ENCODE measurements at places on chromosomes 5 and 9.

DNA sequence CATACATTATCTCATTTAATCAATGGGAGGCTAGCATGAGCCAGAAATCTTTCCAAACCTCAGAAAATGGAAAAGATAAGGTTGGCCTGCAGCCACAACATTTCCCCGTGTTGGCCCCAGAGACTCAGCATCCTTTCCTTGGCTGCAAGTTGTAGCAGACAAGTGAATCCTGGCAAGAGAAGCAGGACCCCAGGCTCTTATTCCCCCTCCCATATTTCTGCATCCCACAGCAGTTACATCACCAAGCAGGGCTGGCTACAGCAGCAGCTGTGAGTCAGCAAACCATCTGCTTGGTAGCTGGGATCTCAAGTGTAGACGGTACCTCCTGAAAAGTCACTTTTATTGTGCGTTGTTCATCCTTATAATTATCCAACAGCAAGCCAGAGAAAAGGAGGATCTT, 212.4 kb downstream of the GNA14 start:
- no peak for DNase-seq

DNA sequence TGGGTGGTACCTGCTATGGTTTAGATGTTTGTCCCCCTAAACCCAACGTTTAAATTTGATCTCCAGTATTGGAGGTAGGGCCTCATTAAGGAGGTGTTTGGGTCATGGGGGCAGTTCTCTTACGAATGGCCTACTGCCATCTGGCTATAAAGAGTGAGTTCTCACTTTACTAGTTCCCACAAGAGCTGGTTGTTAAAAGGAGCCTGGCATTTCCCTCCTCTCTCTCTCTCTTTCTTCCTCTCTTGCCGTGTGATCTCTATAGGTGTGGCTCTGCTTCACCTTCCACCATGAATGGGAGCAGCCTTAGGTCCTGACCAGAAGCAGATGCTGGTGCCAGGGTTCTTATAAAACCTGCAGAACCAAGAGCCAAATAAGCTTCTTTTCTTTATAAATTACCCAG, 193.2 kb upstream of the CDH6 start:
- no peak for DNase-seq

DNA sequence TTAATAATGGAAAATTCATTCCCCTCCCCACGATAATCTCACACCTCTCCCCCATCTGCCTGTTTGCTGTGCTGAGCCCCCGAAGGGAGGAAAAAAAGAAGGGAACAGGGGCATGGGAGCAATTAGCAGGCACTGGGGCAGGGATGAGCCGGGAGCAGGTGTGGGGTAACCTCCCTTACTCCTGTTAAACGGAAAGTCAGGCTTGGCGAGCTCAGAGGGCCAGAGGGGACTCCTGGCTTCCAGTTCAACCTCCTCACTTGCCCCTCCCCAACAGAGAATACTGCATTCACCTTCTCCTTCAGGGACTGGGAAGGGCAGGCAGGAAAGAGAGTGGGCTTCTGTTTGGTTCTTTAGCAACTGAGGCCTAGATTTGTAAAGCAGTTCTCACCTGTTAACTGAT, 1.6 kb downstream of the AFAP1L1 start:
- DNase-seq, result no peak

DNA sequence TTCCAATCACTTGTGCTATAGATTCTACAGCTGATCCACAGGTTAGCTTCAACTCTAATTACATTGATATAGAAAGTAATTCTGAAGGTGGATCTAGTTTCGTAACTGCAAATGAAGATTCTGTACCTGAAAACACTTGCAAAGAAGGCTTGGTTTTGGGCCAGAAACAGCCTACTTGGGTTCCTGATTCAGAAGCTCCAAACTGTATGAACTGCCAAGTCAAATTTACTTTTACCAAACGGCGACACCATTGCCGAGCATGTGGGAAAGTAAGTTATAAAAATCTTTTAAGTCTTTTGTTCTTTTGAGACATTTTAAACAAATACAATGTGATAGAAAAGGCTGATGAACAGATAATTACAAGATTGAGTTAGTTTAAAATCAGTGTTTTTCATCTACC, 30.9 kb downstream of the ZFYVE16 start:
- DNase-seq, result no peak

DNA sequence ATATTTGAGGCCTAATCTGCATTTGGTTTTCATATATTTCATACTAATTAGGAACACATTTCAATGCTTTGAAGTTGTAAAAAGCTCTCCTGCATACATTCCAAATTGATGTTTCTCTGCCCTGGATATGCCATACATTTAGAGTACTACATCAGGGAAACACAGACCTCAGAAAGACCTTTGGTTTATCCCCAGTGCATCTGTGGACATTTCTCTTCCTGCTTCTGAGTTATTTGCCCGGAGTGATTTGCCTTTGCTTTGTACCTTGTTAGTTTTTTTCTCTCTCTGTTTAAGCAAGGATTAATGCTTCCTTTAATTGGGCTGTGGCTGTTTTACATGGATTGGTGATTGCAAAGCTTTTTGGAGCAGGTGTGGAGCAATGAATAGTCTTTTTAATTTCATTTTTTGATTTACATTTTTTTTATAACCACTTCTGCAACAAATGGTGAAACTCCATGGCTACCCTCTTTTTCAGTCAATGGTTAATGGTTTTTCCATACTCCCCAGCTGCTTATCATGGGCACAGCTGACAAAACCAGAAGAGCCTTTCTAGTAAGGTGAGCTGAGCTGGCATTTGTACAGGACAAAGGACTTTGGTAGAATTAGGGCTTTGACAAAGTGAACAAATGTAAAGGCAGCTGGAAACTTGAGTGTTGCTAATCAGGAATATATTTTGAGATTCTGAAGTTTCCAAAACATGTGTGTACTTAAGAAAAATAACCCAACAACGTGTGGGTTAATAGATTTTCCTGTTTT, 54.2 kb downstream of the ZSWIM6 start:
- DNase-seq, result no peak

DNA sequence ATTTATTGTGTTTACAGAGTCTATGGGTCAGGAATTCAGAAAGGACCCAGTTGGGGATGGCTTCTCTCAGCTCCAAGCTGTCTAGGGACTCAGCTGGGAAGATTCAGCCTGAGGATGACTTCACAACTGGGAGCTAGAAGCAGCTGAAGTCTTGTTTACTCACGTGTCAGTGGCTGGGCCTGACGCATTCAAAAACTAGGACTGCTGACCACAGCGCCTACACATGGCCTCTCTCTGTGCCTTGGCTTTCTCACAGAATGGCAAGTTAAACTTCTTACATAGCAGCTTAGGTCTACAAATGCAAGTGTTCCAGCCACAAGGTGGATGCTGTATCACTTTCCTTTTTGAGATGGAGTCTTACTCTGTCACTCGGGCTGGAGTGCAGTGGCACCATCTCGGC, 16.3 kb upstream of the PPP2CA start:
- no peak for DNase-seq

- no peak for DNase-seq
These were observed 237.3 kb downstream of the CDH10 start for GRCh38 chr5:24407466-24407865.

GRCh38 chr5:180390441-180391190, 37.5 kb upstream of the GFPT2 start:
- DNase-seq, result peak; percentile 12

GRCh38 chr5:103511554-103511885, 51.1 kb downstream of the NUDT12 start:
- no peak for DNase-seq

DNA sequence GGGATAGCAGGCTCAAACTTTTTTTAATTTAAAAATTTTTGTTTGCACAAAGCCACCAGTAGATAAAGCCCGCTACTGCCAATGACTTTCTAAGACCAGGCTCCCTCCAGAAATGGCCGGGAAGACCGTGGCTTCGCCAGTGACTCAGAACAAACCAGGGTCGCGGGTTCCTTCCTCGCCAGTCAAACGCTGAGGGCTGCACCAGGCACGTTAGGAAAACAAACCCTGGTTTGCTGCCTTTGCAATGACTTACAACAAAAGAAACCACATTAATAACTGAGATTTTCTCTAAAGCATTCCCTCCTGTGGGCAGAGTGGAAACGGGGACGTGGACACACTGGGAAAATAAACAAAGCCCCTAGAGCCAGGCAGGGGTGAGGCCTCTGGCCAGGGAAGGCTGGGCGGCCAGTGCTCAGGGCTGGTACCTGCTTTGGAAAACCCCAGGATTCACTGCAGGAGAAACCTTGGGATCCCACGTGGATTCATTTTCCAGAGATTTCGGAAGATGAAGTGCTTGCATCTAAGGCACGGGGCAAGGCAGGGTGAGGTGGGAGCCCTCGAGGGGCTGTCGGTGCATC, 3.8 kb downstream of the PRRX2 start:
- DNase-seq, result no peak

GRCh38 chr9:36924757-36925432, 109.2 kb downstream of the PAX5 start:
- DNase-seq, result no peak

GRCh38 chr5:157303667-157304327, 37.9 kb downstream of the CYFIP2 start:
- no peak for DNase-seq

DNA sequence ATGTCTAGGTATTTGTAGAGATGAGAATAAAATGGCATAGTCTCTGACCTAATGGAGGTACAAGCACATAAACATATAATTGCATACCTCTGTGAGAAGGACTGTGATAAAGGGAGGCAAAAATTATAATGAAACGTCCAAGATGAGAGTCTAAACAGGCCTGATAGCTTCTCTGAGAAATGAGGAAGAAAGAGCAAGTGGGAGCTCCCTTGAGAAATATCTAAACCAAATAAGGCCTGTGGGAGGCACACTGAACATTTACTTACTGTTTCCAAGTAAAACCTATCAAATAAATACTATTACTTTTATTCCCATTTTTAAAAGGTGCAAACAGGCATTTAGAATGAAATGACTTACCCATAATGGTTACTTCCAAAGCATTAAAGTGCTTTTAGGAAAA, 125.6 kb upstream of the PAPPA start:
- no peak for DNase-seq

- DNase-seq, result no peak
These were observed 182.4 kb downstream of the ACTL7B start for GRCh38 chr9:108673386-108673785.

DNA sequence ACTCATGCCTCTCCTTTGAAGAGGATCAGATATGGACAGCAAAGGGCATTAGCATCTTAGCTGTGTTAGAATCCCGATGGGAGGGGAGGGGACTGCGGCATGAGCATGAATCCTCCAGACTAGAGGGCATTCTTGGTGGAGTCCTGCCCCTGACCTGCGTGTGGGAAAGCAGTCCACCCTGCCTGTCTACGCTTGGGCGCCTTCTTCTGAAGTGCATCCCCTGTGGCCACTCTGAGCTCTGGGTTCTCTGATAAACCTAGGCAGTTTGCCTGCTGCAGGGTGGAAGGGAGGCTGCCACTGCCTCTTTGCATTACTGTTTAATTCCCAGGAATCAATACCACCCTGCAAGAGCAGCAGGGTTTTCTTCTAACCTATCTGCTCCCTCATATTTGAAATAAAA, 169.3 kb downstream of the INSYN2B start:
- DNase-seq, result no peak

GRCh38 chr5:112189391-112189790, 229.7 kb downstream of the EPB41L4A start:
- DNase-seq, result no peak

DNA sequence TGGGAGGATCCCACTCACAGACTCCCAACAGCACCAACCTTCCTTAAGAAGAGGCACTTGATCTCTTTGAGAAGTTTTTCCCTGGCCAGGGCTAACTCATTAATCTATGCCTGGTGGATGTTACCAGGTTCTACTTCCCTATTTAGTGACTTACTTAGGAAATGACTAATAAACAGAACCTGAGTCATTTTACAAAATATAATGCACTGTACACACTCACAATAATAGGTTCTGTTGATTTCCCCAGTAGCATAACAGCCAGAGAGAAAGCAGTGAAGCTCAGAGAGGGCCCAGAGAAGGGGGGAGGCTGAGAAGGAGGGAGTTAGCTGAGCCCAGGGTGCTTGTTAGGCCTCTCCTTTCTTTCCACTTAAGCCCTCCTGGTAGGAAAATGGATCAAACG, 27.1 kb downstream of the FRMD3 start:
- no peak for DNase-seq

DNA sequence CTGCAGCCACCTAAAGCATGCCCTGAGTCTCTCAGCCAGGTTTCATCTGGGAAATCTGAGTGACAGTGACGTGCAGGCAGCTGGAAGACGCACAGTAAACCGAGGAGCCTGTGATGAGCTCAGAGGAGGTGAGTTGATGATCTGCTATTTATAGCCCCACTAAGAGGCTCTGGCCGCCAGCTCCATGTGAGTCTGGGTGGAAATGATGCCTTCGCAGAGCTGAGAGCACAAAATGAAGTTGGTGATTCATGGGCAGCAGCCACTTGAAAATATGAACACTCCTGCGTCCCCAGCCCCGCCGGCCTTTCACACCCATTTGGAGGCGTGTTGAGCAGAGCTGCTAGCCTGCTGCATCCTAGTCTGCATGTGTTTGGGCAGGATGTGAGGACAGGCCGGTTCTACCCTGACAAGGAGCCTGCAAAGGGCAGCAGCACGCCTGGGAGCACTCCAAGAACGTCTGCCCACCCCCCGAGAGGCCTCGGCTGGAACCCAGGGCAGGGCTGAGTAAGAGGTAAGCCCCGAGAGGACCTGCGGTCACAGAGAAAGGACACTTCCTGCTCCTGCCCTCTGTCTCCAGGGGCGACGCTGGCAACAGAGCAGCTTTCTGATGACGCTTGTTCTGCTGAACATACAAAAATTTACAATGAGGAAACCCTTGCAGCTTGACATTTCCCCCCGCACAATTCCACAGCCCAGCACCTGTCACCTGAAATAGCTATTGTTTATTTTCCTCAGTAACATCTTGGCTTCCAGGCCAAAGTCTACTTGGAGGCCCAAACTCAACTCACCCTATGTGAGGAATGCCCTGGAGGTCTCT, 25.1 kb upstream of the CDKN2AIPNL start:
- DNase-seq, result no peak

DNA sequence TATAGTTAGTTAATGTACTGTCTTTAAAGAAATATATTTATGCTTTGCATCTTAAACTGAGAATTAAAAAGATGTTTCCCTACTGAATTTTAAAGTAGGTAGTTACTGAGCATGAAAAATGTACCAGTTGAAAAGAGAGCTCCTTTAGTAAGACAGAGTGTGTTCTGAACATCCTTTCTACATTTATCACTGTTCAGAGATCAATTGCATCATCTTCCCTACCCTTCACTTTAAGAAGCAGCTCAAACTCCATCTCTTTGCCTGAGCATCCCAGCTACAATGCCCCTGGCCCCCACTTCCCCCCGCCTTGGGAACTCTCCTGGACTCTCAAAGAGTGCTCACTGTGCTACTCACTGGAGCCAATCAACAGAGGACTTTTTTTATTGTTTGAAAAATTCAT, 164.7 kb downstream of the GNAQ start:
- no peak for DNase-seq

DNA sequence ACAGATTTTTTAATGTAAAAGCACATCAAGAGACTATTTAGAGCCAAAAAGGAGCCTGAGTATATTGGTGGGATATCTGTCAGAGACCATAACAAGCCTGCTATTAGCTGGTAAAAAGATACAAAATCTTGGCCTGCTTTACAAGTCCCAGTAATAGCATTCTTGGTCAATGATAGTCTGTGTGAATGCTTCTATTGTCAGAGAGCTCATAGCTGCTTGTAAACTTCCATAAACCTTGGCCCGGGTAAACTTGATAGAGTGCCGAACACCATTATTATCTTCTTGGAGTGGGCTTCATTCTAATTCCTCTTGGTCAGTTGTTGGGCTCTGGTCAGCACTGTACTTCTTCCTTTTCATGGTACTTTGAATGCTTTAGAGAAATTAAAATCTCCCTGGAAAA, 64.0 kb downstream of the UBAP1 start:
- no peak for DNase-seq

GRCh38 chr5:88955403-88955802, 72.4 kb upstream of the MEF2C start:
- no peak for DNase-seq

Data from NAMALWA (cell line).